ENCODE measurements at places on chromosomes 16 and 17.

DNA sequence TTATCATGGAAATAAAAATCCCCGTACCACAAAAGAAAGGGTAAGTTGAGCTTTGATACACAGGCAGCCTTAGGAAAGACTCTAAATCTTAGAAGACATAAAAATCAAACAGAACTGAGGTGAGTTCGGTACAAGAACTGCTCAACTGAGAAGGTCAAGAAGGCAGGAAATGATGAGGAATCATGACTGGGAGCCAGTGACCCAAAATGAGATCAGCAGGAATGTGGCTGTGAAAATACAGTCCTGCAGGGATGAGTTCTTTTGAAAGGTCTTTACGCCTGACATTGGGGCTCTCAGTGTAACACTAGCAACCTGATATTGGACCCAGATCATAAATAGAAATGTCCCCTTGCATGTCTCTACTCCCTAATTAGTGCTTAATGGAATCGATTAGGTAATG, 56.3 kb upstream of the CDH11 start:
- DNase-seq: no peak

DNA sequence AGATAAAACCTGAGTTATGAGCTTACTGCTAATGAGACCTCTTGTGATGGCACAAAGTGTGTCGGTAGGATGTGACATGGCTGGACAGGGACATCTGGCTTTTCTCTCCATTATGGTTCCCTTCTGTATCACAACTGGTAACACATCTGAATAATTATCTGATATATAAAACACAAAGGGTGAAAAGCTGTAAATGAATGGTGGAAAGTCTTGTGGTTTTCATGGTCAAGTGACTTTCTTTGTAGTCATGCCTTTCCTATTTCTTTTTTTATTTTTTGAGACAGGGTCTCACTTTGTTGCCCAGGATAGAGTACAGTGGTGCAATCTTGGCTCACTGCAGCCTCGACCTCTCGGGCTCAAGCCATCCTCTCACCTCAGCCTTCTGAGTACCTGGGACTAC, 35.3 kb upstream of the ZFHX3 start:
- no peak for DNase-seq

- DNase-seq: no peak
These were observed 18.9 kb upstream of the MAP3K14 start for GRCh38 chr17:45335721-45336120.

DNA sequence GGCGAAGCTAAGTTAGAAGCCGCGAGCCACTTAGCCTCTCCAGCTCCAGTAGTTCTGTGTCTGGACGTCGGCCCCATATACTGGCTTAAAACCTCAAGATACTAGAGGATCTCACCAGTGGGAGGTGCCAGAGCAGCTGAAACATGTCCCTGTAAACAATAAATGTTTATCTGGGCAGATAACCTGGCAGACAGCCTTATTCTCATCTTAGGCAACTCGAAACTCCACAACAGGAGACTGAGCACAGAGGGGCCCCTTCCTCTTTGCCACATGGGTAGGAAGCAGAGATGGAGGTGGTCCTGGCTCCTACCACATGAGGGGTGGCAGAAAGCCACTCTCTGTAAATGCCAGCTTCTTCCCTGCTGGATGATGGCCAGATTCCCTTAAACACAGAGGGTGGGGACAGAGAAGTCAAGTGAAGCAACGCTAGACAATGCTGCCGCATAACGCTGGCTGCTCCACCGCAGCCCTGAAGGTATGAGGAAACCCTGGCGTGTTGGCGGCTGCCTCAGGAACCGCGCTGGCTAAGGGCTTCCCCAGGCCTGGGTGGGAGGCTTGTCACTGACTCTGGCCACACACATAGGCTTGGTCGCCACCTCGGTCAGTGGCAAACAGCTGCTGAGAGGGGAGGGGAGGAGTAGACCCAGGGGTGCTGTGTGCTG, 67.9 kb downstream of the HIC1 start:
- DNase-seq: no peak

GRCh38 chr16:57497121-57497520, 10.8 kb upstream of the DOK4 start:
- DNase-seq: no peak

- DNase-seq: no peak
These were observed 3.0 kb downstream of the EME1 start for GRCh38 chr17:50375858-50376538.

DNA sequence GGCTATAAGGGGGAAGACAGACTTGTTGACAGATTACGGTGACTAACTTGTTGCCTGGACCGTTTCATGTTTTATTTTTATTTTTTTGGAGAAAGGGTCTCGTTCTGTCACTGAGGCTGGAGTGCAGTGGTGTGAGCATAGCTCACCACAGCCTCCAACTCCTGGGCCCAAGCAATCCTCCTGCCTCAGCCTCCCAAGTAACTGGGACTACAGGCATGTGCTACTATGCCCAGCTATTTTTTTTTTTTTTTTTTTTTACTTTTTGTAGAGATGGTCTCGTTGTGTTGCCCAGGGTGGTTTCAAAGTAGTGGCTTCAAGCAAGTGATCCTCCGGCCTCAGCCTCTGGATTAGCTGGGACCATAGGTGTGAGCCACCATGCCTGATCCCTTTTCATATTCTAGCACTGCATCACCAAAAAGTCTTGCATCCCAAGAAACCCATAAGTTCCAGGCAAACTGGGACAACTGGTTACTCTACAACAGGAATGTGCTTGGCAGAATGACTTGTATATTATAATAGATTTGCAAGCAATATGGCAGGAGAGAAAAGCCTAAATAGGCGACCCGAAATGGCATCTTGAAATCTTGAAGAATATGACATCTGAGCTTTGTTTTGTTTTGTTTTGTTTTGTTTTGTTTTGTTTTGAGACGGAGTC, 2.2 kb upstream of the WDR59 start:
- no peak for DNase-seq

DNA sequence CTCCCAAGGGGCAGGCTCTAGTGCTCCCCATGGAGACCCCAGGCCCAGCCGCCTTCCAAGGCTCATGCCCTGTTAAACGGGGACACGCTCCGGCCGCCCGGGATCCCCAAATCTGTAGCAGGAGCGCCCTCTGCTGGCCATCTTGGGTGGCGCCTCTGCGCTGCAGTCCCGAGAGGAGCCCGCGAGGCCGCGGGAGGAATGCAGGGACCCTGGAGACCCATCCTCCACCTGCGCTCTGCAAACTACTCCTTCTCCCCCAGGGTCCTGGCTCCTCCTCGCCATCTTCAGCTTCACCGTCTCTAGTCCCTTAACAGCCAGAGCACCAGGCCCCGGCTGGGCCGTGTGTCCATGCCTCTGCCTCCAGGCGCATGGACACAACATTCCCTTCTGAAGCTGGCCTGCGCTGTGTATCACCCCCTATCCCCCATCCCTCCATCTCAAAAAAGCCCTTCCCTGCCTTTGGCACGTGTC, 23.6 kb upstream of the KRT17 start:
- no peak for DNase-seq

GRCh38 chr17:66850692-66851091, 15.8 kb downstream of the CACNG5 start:
- no peak for DNase-seq

- DNase-seq: no peak
These were observed 19.8 kb upstream of the NF1 start for GRCh38 chr17:31074772-31075555.

DNA sequence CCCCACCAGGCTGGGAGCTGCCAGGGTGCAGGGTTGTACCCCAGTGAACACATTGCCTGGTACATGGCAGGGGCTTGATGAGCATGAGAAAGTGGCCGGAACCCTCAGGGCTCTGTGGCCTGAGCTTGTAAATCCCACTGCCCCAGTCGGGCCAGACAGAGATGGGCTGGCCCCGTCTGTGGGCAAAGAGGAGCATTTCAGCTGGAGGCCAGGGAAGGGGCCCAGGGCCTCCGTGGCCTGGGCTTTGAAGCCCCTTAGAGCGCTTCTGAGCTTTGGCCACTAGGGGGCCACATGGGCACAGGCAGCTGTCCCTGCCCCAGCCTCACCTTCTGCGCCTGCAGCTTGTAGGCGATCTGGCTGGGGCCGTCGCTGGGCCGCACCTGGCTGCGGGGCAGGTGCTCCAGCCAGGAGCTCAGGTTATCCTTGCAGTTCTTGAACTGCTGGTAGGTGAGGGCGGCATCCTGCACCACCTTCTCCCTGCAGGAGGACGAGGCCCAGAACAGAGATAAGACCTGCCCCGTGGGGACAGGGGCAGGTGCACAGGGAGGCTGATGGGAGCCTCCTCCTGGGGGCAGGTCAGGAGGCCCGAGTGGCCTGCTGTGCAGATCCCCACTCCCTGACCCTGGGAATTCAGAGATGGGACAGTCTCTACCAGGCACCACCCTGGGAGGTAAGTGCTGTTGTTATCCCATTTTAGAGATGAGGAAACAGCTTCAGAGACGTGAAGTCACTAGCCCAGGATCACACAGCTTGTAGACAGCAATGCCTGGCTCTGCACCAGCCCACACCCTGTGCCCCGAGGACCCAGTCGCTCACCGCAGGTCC, 12.8 kb downstream of the EVPL start:
- no peak for DNase-seq

- DNase-seq: no peak
These were observed 8.9 kb downstream of the CIBAR2 start for GRCh38 chr16:85103114-85104079.

DNA sequence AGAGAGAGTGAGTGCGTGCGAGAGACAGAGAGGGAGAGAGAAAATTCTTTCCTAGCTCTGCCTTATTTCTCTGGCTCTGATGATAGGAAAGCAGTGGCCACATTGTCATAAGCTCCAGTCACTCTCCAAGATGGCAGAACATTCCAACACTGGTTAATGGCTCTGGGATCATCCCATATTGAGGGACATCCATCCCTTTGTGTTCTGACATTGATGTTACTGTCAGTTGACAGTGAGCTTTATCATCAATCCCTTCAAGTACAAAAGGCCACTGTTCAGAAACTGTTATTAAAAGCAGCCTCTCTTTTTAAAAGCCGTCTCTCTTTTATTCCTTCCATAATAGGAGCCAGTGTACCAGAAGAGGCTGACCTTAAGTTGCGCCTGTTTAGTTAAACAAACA, 1084.9 kb upstream of the RBFOX1 start:
- no peak for DNase-seq

DNA sequence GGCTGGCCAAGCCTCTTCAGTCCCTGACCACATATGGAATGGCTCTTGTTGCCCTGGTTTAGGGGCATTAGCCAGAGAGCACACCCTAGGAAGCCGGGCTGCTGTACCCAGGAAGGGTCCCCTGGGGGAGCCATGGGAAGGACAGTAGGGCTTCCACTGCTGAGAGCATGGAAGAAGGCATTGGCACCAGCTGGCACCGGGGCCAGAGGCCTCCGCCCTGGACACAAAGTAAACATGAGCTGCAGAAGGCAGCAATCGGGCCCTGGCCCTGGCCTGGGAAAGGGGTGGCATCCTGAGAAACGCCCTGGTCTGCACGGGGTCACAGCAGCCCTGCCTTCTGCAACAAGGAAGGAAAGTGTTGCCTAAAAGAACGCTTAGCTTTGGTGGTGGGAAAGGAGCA, 49.4 kb downstream of the VAC14 start:
- no peak for DNase-seq

DNA sequence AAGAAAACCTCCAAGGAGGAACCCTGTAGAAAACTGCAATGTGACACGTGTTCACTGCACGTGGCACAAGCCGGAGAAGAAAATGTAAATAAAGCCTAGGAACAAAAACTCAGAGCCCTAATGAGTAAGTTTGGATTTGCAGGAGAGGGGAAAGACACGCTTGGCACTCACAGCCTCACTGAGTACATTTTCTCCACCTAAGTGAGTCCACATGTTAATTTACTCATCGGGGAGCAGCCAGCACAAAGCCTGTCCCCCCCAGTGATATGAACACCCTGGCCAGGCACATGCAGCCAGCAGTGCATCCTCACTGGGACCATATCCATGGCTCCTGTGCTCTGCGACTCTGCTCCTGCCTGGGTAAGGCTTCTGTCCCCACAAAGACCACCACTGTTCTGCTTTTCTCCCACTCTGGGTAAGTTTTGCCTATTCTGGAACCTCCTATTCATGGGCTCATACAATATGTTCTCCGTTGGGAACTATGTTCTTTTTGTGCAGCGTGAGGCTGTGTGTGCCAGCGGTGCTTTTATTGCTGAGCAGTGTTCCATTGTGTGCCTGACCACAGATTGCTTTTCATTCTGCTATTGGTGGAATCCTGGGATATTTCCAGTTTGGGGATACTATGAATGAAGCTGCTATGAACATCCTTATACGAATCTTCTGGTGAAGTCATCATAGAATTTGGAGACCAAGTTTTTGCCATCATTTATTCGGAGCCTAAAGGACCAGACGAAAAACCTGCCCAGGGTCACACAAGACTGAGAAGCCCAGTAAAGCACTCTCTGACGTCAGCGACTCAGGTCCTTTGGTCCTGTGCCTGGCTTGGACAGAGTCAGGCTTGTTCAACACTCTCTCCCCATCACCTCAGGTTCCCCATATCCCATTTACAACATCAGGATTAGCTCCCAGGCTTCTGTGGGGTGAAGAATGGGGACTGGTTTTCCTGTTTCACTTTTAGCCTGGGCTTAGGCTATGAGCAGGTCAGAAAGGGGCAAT, 53.3 kb downstream of the RNF112 start:
- DNase-seq: no peak

- no peak for DNase-seq
These were observed 14.7 kb downstream of the AIPL1 start for GRCh38 chr17:6420173-6420641.

DNA sequence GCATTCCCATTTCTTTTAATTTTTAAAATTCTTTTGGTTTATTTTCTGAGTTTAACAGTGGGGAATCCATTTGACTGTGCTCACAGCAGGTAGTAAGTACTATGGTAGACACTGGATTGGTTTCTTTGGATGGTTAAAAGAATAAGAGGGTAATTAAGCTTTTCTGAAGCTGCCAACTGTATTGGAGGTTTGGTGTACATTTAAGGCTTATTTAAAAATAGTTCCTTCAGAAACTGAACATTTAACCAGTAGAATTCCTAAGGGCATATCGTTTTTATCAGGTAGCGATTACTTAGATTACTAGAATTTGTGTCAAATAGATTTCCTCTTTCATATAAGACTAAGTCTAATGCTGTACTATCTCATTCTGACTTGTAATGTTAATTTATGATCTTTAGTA, 162.4 kb downstream of the PPM1E start:
- DNase-seq: no peak

DNA sequence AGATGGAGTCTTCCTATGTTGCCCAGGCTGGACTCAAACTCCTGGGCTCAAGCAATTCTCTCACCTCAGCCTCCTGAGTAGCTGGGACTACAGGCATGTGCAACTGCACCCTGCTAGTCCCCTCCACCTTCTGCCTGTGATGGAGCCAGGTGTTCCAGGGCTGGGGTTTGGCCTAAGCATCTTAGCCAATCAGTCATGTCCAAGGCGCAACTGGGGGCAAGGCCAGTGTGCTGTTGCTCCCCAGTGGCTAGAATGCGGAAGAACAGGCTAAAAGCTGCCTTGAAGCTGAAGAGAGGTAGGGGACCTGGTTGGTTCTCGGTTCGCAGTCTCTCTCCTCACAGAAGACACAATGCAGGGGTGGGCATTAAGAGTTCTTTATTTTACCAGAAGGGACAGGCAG, 18.6 kb downstream of the FLOT2 start:
- DNase-seq: peak; percentile 50

All from keratinocyte (primary cell).